ENCODE measurements at places on chromosomes 13 and 19.

DNA sequence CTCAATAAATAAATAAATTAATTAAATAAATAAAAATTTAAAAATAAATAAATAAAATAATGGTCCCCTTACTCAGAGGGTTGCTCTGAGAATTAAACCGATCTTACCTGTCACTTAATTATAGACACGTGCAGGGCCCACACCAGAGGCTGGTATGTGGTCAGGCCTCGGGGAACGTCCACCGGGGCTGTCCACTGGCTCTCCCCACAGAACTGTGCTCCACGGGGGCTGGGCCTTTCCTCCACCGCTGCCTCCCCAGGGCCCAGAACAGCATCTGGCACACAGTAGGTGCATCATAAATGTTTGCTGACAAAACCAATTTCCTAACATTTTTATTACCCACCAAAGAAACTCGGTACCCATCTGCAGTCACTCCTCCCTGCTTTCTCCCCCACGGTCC lies 69.2 kb downstream of the CEBPG start:
- no peak for DNase-seq

DNA sequence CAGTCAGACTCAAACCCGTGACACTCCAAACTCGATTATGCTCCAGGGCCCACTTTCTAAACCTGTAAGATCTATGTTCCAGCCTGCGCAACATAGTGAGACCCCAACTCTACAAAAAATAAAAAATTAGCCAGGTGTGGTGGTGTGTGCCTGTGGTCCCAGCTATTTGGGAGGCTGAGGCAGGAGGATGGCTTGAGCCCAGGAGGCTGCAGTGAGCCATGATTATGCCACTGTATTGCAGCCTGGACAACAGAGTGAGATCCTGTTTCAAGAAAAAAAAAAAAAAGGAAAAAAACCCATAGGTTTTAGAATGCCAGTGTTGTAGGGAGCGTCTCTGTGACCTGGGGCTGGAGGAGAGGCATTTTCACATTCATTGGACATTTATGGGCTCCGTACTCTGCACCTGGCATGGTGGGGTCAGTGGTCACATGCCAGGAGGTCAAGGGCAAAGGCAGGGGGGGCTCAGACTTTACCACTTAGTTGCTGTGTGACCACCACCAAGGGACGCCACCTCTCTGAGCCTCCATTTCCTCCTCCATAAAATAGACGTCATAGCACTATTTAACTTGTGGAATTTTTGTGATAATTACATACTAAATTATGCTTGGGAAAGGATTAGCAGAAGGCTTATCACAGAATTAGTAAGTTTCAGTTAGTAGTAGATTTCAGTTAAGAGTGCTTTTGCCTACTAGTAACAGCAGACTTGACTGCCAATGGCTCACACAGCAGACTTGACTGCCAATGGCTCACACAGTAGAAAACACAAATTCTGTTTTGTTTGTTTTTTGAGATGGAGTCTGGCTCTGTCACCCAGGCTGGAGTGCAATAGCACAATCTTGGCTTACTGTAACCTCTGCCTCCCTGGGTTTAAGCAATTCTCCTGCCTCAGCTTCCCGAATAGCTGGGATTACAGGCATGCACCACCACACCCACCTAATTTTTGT lies 5.9 kb downstream of the SELENOV start:
- DNase-seq, result no peak

- DNase-seq, result no peak
Observed at GRCh38 chr13:50320271-50320862, 305.1 kb downstream of the KCNRG start.

- DNase-seq, result no peak
Observed at GRCh38 chr13:112807653-112808376, 118.0 kb downstream of the ATP11A start.

DNA sequence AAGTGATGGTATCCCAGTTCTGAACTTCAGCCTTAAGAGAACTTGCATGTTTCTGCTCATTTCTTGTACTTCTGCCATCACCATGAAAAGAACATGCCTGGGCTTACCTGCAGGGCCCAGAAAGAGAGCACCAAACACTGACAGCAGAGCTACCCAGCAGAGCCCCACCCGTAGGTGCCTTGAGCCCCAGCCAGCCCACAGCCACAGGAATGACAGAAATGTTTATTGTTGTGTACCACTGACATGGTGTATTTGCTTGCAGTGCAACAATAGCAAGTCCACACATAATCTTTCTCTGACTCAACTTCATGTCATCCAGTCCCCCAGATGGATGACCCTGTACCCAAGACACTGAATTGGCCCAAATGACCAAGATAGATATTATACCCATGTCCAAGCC lies 195.2 kb downstream of the TSHZ3 start:
- DNase-seq, result no peak

- DNase-seq, result no peak
Observed at GRCh38 chr13:114099191-114099590, 33.2 kb downstream of the RASA3 start.

DNA sequence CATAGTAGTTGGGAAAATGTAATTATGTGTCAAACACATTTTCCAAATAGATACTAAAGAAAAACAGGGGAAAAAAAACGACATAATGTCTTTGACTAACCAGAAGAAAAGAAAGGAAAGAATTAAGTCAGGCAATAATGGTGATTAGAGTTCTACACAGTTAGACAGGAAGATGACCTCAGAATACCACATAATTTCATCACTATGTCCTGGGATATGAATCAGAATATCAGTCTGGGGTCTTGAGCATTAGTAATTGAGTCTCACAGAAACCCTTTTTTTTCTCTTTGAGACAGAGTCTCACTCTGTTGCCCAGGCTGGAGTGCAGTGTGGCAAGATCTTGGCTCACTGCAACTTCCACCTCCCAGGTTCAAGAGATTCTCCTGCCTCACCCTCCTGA lies 503.4 kb downstream of the SLITRK1 start:
- no peak for DNase-seq

- no peak for DNase-seq
Observed at GRCh38 chr19:18776736-18777135, 14.4 kb downstream of the COMP start.

GRCh38 chr13:77810430-77810829 lies 108.2 kb downstream of the EDNRB start:
- no peak for DNase-seq

DNA sequence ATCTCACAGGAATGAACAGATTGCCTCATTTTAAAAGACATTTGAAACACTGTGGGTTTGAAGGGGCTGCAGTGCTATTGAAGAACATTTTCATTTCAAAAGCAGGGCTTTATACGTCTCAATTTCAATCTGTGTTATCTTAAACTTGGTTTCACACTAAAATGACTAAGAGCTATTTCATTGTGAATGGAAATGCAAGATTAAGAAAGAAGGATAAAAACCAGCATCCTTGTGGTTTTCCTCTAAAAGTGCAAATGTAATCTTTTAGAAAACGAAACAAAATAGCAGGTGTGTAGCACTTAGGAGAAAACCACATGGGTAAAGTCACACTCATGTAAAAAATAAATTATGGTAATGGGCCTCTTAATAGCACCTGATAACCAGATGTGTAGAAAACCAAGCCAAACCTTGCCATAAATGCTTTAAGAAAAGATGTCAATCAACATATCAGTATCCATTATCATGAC lies 397.7 kb downstream of the GPC6 start:
- no peak for DNase-seq

GRCh38 chr19:57016076-57016475 lies 103.7 kb upstream of the USP29 start:
- no peak for DNase-seq

DNA sequence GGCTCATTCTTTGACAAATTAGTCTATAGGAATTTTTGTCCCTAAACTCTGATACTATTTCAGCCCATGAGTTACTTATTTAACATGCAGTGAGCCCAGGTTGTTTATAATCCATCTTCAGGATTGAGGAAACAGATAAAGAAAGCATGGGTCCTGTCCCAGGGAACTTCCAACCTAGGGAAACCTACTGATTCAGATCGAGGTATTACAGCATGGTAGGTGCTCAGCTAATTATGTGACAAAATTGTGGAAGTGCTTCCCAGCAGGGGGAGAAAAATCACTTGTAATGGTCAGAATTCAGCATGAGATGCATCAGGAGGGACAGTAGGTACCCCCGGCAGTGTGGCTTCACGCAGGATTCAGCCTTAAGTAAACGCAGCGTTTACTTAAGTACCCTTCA lies 171.3 kb downstream of the NUFIP1 start:
- DNase-seq, result no peak

GRCh38 chr19:55640577-55641425 lies at the start of gene ZNF580:
Gene ZNF580, plus strand, starts transcription at chr19:55641002. Its CDS starts 1,507 bp downstream, at chr19:55642509.
- no peak for DNase-seq
